Fibroblast of villous mesenchyme (primary cell): ENCODE measurements at places on chromosomes 6 and 20. TPM values are rescaled to one million over a fixed set of nuclear protein-coding genes. Genes with fewer than 3 reads are reported as not detected.

The KIF25 gene
- total RNA-seq, result under 0.01 TPM in 1 of 2 replicates, not detected in the other

The HSPA1A gene
- 77.0 and 132 TPM in 2 replicates for total RNA-seq

The RIMS4 gene
- under 0.01 TPM in 1 of 2 replicates, not detected in the other for total RNA-seq

The ANKEF1 gene
- total RNA-seq, result 0.97 and 1.3 TPM in 2 replicates

The IL17F gene
- under 0.01 TPM in 1 of 2 replicates, not detected in the other for total RNA-seq

The L3MBTL3 gene
- 14.8 and 16.8 TPM in 2 replicates for total RNA-seq

The CST5 gene
- not detected in 2 replicates for total RNA-seq

The POM121L2 gene
- not detected in 2 replicates for total RNA-seq

The BPIFB1 gene
- not detected in 2 replicates for total RNA-seq
